Stimulated activated CD4-positive, alpha-beta T cell treated with anti-CD3 and anti-CD28 coated beads, TNF-alpha, amount 100 ng/mL, for 24 hours (primary cell): ENCODE measurements at places on chromosomes 12 and 14.
A peak's percentile ranks its signal among the peaks of the same experiment; 100 is the strongest.

GRCh38 chr12:85466890-85467289, 186.9 kb downstream of the ALX1 start:
- DNase-seq = no peak

- DNase-seq = no peak
Observed at GRCh38 chr12:75047885-75048525, 161.6 kb downstream of the KCNC2 start.

DNA sequence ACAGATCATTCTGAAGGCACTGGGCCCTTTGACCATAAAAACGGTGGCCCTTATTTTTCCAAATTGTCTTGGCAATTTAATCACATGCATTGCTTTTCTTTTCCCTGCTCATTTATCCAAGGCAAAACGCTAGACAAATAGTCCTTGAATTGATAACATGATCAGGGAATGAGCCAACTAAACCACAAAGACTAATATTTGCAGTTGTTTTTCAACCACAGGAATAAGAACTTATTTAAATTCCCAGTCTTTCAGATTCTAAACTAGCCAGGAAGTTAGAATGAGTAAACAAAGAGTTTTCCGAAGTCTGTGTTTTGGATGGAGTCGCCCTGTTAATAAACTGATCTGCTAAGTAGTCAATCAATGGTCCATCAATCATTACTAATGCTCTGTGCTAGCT, 14.9 kb downstream of the TBX5 start:
- DNase-seq = no peak

GRCh38 chr12:122979908-122980182, 636 bp upstream of the ARL6IP4 start:
- no peak for DNase-seq

- DNase-seq = no peak
Observed at GRCh38 chr12:5259523-5259922, 172.4 kb upstream of the NTF3 start.

GRCh38 chr12:52600071-52600470, 1.2 kb downstream of the KRT72 start:
- no peak for DNase-seq

- no peak for DNase-seq
Observed at GRCh38 chr12:64001439-64001838, 156.9 kb downstream of the SRGAP1 start.

DNA sequence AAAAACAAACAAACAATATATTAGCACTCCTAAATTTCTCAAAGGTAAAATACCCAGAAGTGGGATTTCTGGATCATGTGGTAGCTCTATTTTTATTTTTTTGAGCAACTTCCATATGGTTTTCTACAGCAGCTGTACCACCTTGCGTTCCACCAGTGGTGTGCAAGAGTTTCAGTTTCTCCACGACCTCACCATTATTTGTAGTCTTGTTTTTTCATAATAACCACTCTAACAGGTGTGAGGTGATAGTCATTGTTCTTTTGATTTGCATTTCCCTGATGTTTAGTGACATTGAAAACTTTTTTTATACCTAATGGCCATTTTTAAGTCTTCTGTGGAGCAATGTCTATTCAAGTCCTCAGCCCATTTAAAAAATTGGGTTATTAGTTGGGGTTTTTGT, 127.3 kb upstream of the SLC38A2 start:
- no peak for DNase-seq

- peak; percentile 30 for DNase-seq
Observed at GRCh38 chr12:68119724-68120211, 39.8 kb downstream of the IFNG start.

DNA sequence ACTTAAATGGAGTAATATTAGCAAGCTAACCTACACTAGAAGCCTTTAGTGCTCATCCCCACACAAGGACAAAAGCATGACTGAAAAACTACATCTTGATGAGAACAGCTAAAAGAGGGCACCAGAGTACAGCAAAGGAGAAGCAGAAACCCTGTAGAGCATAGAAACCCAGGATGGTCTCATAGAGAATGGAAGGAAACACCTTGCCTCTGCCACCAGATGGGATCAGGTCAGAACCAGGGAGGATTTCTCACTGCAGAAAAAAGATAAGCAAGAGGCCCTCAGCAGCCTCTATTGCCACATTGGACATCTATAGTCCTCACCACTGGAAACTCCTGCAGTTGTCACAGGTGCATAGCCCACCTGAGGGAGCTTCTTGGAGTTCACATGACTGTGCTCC, 13.6 kb upstream of the ZNF705A start:
- no peak for DNase-seq

GRCh38 chr12:128684352-128684751, 139.4 kb downstream of the SLC15A4 start:
- no peak for DNase-seq

DNA sequence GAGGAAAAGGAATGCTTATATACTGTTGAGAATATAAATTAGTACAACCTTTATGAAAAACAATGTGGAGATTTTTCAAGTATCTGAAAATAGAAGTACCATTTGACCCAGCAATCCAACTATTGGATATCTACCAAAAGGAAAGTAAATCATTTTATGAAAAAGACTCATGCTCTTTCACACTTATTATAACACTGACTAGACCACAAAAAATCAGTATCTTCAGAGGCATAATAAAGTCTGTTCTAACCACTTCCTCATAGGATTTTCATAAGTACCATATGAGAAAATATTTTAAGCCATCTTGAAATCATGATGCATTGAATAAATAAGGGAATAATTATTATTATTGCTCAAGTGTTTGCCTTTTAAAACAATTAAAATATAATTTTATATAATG, 90.8 kb downstream of the SLCO1B1 start:
- no peak for DNase-seq

DNA sequence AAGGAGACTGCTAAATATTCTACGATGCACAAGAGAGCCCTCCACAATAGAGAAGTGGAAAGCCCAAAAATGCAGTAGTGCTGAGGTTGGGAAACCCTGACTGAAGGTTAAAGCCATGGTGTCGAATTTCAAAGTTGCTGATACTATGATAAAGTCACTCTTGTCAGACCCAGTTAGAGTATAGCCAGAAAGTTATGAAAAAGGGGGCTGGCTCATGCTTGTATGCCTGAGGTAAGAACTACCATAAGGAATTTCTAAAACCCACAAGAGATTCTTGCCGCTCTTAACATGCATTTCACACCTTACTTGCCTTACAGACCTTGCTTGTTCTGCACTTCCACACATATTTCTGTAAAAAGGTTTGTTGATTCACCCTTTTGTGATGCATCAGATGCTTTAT, 184.6 kb downstream of the SLC6A15 start:
- DNase-seq = no peak

GRCh38 chr12:47849261-47849660, 29.6 kb upstream of the HDAC7 start:
- DNase-seq = no peak

DNA sequence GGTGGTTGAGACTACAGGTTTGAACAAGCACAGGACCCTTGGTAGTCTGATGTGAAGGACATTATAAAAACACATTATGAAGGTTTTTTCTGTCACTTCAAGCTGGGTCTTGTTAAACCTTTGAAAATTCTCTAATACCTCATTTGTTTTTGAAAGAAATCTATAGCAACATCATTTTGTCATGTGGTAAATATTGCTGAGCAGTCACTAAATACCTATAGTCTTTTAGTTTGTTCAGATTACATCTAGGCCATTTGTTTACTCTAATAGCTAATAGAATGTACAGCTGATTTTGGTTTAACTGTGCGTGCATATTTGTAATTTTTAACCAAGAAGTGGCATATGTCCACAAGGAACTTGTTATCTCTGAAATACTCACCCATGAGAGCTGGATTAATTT, 2.9 kb downstream of the PPM1A start:
- no peak for DNase-seq

- no peak for DNase-seq
Observed at GRCh38 chr12:59873136-59873535, 277.3 kb downstream of the SLC16A7 start.

- DNase-seq = no peak
Observed at GRCh38 chr12:115423546-115423987, 739.6 kb upstream of the TBX3 start.

GRCh38 chr12:94768398-94769046, 118.2 kb upstream of the TMCC3 start:
- no peak for DNase-seq

DNA sequence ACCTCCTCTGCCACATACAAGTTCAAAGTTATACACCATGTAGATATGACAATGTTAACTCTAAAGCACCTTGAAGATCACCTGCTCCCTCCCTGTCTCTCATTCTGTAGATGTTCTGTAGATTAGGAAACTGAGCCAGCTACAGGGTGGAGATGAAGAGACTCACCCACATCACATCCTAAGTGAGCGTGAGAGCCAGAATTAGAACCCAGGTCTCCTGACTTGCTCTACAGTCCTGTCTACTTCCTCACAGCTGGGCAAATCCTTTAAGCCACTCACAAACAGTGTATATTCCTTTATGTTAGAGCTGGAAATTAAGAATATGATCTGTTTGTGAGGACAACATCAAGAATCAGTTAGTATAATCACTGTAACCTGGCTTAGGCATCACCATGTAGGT, 1.8 kb downstream of the APPL2 start:
- DNase-seq = no peak

DNA sequence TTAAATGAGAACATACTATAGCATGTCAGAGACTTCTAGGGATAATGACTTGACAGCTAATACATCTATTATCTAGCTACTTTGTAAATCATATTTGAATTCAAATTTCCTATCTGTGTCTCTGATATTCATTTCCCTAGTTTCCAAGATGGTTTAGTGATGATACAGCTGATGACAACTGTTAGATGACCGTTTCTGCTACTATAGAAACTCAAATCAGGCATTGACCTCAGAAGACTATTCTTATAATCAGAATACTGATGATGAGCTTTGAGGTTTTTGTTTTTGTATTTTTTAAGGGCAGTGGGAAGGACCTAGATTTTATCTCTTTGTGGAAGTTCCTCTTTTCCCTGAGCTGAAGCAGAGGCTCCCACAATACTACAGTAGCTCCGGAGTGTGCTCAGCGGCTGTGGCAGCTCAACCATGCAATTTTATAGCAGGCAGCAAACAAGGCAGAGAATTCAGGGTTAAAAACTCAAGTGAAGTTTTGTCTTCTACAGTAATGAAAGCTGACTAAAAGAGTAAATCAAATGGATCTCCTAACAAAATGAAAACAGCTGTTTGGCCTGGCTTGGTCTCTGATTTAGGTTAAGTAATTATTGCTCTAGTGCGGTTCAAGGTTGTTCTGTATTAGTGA, 145.1 kb downstream of the SLC25A21 start:
- DNase-seq = no peak

DNA sequence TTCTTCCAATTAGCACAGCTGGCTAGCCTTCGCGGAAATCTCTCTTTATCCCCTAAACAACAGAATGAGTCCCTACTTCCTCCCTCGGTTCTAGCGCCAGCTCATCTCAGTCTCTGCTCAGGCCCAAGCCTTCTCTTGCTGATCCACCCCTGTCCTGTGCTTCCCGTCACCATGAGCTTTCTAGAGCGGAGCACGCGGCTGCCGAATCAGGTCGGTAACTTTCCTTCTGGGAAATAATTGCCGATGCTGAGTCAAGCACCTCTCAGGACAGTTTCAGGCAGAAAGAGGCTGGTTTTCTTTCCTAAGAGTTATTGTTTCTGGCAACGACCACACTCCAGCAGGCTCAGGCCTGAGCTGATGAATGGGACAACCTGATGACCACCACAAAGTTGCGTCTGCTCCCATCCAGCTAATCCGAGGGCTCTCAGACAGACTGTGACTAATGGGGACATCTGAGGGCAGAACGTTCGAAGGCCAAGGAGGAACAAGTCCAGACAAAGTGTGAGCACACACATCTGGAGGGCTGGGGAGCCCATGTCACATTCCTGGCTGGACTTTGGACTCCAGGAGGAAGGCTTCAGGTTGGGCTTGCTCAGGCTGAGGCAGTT, 13.6 kb upstream of the GPR68 start:
- DNase-seq = no peak

- no peak for DNase-seq
Observed at GRCh38 chr12:11759494-11759878, 110.0 kb downstream of the ETV6 start.

- no peak for DNase-seq
Observed at GRCh38 chr12:98224584-98225221, 290.7 kb upstream of the TMPO start.

- no peak for DNase-seq
Observed at GRCh38 chr12:130746546-130746945, 30.4 kb upstream of the RIMBP2 start.

DNA sequence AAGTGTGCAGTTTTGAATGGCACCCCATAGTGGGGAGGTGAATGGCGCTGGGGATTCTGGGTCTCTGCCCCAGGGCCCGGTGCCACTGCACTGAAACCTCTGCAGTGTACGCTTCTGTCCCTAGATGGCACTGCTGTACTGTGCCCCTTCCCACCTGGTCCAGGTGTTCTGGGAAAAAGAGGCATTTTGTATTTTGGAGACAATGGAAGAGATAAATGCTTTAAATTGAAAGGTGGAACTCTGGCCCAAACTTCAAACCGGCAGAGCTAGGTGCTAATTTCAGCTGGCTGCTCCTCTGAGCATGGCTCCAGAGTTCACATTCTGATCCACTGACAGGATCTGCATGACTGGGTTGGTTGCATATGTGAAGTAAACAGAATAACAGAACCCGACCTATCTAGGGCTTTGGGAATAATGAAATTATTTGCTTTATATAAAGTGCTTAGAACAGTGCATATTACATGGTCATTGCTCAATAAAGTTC, 52.2 kb downstream of the KRT80 start:
- peak; percentile 26 for DNase-seq

- no peak for DNase-seq
Observed at GRCh38 chr14:104676694-104677511, 12.5 kb upstream of the INF2 start.

DNA sequence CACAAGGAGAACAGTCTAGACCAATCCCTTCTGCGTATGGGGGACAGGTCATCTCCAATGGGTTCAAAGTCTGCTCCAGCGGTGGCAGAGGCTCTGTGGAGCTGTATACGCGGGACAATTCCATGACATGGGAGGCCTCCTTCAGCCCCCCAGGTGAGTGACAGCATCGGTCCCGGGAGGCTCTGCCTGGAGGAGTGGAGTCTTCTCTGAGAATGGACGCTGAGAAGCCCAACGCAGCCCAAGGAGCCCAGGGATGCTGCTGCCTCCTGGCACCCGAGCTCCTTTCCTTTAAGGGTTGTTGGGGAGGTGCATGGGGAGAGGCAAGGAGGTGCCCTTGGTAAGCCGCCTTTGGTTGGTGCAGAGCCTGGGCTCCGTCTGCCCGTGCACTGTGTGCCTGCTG, 28.2 kb downstream of the ADGRD1 start:
- DNase-seq = no peak

- DNase-seq = no peak
Observed at GRCh38 chr14:104306450-104307040, 168.2 kb downstream of the KIF26A start.

GRCh38 chr12:106586278-106586802, 3.5 kb downstream of the RFX4 start:
- DNase-seq = no peak

DNA sequence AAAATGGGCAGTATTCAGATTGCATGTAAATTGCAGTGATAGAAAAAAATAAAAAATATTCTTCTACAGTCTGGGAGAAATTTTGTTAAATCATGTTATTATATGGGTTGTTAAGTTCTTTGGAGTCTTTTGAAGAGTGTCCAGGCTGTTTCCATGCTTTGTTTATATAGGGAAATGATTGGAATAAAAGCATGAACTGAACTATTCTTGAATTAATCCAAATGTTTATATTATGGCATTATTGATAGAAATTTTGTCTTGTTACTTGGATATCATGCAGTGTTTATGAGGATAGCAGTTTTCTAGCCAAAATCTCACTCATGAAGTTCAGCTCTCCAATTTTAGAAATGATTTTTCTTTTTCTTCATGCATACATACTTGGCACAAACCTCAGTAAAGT, 108.2 kb upstream of the NAV3 start:
- DNase-seq = no peak

- DNase-seq = peak; percentile 5
Observed at GRCh38 chr14:69818758-69819191, 21.7 kb upstream of the SLC10A1 start.
